ENCODE measurements at places on chromosomes 12 and 14. TPM values are rescaled to one million over a fixed set of nuclear protein-coding genes. Genes with fewer than 3 reads are reported as not detected.

ART4 gene
- not detected for total RNA-seq

GRCh38 chr14:58465421-58465820, 37.9 kb downstream of the KIAA0586 start:
- no peak for DNase-seq

DNA sequence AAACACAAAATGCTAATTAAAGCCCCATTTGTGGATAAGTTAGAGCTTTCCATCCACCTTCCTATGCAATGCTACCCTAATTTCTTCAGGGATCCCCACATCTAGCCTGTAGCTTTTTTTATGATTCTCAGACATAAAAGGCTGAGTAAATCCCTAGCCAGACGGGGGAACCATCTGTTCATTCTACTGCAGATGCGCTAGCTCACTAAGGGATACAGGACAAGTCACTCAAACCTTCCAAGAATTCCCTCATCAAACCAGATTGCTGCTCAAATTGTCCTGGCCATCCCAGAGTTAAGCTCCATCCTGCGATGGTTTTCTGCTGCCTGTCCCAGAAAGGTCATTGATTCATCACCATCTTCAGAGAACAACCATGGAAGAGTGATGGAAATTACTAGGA, 56.7 kb downstream of the MYRFL start:
- no peak for DNase-seq

JDP2 gene
- total RNA-seq, result 5.7 TPM

NR4A1 gene
- total RNA-seq, result 8.5 TPM

INSM2 gene
- 21.7 TPM for total RNA-seq

GRCh38 chr14:49969961-49970360, 77.1 kb downstream of the ARF6 start:
- no peak for DNase-seq

GRCh38 chr12:82314406-82314892, 43.7 kb downstream of the CCDC59 start:
- no peak for DNase-seq

VPS33A gene
- total RNA-seq, result 49.2 TPM

PLEKHA5 gene
- 314 TPM for total RNA-seq

- no peak for DNase-seq
These were observed 271.6 kb downstream of the CACNA1C start for GRCh38 chr12:2324387-2324786.

- peak; percentile 67 for DNase-seq
These were observed 91.8 kb downstream of the ESRRB start for GRCh38 chr14:76467711-76468155.

DNA sequence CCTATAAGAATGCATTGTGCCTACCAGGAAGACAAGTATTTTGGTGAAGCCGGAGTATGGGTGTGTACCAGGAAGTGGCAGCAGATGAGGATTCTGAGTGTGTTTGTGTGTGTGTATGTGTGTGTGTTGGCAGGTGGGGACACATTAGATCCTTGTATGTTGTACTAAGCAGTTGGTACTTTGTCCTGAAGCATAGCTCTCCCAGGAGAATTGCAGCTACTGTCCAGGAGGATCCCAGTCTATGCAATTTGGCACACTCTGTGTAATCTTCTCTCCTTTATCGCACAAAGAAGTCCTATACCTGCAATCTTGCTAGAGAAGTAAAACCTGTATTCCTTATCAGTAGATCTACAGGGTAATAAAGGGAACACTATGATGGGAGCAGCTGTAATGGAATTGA, 276.5 kb downstream of the PAWR start:
- no peak for DNase-seq

DNA sequence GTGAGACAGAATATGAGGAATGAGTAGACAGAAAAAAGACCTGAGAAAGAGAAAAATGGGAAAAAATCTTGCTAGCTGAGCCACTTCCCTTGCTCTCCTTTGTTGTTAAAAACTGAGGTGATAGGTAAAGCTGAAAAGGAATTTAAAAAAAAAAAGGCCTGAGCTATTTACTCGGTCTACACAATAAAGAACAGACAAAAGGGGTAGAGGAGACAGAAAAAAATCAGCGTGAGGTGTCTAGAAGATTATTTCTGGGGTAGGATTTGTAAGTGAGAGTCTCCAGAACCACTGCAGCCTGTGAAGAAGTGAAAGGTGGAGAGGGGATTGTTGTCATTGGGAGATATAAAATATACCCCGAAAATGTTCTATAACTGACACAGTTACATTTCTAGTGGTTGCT, 98.8 kb downstream of the EXOC5 start:
- DNase-seq, result no peak

DHRS7 gene
- total RNA-seq, result 74.8 TPM

PRKCH gene
- 0.54 TPM for total RNA-seq

LBHD2 gene
- total RNA-seq, result not detected

DNA sequence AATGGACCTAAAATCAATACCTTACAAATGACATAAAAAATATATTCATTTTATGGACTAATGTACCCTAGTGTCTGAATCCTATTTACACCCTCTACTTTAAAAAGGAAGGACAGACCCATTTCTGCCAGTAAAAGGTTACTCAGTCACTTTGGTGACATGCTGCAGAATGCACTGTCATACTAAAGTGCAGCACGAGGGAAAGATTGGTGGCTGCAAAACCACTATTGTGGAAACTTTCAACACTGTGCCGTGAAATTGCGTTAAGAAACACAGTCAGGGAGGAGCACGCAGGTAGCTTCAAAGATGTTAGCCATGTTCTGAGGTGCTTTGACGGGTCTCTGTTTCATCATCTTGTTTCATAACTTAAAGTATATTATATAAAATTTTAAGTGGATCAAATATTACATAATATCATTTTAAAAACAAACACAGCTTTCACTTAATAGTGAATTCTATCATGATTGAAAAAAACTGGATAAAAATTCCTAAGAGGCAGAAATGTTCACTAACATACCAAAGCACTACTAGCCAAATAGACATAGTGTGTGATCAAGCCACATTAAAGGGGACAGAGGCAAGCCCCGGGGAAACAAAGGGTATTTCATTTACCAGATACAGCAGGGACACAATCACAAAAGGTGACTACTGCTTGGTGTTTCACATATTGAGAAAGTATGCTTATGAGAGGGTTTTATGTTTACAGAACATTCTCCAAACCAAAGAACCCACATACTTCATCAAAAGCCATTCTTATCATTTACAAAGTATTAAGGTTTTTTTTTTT, 330.8 kb upstream of the SOX5 start:
- no peak for DNase-seq

FAIM2 gene
- total RNA-seq, result 3.5 TPM

NANOG gene
- 1.3 TPM for total RNA-seq

DNA sequence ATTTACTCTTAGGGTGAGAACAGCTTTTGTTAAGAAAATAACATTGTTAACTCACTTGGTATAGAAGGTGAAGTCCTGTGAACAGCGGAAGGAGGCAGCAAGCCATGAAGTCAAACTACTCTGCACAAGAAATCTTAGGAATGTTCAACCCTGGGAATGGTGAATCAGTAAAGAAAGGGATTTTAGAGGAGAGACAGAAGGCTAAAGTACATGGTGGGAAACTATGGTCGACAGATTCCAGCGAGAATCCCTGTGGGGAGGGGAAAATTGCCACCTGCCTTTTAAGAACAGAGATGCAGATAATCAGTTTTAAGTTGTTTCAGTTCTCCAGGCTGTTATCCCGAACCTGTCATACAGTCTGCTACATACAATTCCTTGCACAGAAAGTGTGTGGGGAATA, 63.2 kb upstream of the PTPRR start:
- DNase-seq, result no peak

KLHDC1 gene
- total RNA-seq, result 0.98 TPM

KRT73 gene
- total RNA-seq, result not detected

DCN gene
- not detected for total RNA-seq

- DNase-seq, result no peak
These were observed 459.2 kb downstream of the RAD51B start for GRCh38 chr14:68278576-68279436.

HNF1A gene
- not detected for total RNA-seq

FGF6 gene
- not detected for total RNA-seq

DNA sequence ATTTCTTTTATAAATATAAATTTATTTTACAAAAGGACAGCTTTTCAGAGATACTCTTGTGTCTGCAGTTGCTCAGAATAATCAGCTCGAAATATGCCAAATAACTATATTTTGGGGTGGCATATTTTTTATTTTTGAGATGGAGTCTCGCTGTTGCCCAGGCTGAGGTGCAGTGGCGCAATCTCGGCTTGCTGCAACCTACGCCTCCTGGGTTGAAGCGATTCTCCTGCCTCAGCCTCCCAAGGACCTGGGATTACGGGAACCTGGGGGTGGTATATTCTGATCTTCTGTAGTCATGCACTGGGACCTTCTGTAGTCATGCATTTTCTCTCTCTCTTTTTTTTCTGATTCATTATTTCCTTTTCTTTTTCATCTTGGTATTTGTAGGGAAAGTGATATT, 135.0 kb upstream of the AMIGO2 start:
- DNase-seq, result no peak

KCNK10 gene
- 2.8 TPM for total RNA-seq

PTPRQ gene
- total RNA-seq, result not detected

GRCh38 chr12:124901003-124901402, 13.4 kb downstream of the UBC start:
- no peak for DNase-seq

DNA sequence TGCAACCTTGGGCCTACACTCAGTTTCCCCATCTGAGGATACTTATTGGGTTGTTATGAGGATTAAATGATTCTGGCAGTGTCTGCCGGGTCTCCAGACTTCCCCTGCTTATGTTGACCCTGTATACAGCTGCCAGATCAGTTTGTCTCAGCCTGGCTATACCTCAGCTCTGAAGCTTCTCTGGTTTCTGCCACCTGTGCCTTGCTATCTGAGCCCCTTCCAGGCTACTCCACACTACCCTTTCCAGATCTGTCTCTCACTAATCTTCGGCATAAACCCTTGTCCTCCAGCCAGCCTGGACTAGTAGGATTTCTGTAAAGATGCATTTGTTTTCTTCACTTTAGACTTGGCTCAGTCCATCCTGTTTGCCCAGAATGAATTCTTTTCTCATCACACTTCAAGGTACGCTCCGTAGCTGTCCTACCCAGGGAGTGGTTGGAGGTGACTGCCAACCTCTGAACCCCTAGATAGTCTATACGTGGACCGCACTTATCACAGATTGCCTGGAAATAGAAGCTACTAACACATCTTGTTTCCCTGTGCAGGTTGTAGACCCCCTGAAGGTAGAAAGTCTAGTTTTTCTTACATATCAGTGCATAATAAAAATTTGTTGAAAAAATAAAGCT, 422.4 kb downstream of the RAD51B start:
- DNase-seq, result no peak

PLA2G1B gene
- total RNA-seq, result not detected

DNA sequence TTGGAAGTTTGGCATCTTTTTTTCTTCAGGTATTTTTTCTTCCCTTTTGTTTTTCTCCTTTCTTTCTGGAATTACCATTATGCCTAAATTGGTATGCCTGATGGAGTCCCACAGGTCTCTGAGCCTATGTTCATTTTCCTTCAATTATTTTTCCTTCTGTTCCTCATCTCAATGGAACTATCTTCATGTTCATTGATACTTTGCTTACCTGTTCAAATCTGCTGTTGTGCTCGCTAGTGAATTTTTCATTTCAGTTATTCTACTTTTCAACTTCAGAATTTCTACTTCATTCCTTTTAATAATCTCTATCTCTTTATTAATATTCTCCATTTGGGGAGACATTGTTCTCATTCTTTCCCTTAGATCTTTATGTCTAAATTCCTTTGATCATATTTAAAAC, 15.4 kb upstream of the USP30 start:
- DNase-seq, result no peak

PHC1 gene
- total RNA-seq, result 59.8 TPM

GRCh38 chr12:109222062-109222461, 87.0 kb downstream of the FOXN4 start:
- DNase-seq, result no peak

DNA sequence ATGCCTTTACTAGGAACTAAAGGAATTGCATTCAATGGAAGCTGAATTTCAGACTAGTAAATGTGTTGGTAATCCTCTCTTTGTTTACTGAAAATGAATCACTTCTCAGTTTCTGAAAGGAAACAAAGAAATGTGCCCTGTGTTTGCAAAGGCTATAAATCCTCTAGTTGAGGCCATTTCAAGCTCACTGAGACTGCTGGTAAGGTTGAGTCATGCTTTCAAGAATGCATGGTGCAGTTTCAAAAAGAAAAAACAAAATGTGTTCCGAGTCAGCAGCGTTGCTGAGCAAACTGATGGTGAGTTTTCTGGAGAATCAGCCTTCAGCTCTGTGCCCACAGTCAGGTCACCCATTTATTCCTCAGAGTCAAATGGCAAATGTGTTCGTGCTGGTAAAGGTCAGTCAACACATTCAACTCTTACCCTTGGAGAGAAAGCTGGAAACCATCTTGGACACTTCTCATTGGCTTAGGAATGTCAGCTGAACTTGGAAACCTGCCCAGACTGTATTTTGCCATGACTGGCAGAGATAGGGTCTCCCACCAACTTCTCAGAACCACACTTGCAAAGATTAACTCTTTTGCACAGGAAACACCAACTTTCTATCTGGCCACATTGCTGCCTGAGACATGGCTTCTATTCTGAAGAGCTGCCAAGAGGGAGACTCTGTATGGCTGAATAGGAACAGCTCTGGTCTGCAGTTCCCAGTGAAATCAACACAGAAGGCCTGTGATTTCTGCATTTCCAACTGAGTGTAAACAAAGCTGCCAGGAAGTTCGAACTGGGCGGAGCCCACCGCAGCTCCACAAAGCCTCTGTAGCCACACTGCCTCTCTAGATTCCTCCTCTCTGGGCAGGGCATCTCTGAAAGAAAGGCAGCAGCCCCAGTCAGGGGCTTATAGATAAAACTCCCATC, 484.4 kb downstream of the ATP23 start:
- no peak for DNase-seq

DNA sequence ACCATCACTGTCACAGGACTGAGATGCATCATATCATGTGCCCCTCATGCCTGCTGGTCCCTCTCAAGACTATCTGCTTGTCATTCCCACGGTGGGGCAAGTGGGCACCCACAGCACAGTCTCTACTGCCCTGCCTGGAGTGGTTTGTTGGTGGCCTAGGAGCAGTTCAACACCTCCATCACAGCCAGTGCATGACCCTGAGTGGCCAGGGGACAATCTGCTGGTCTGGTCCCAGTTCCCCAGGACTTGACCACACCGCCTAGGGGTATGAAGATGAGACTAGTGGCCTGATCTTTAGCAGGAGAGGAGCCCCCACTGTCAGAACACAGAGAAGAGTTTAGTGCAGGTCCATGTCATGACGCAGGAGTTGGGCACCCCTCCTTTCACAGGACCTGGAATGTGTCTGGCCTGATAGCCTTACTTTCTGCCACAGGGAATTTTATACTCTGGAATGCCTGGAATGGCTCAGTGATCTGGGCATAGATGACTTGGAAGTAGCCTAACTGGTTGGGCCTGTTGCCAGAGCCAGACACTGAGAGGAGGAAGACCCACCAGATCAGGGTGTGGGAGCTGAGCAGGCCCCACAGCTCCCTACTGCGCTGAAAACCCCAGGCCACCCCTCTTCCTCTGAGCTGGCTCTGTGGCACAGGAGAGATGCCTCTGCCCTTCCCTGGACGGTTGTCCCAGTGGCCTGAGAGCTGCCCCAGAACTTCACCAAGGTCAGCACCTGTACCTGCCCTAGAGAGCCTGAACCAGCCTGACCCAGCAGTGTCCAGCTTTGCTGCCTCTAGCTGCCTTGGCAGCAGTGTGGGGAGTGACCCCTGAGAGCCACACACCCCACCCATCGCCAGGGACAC, 83.3 kb downstream of the PUS7L start:
- DNase-seq, result no peak
